ENCODE measurements at places on chromosomes 5 and 9.

DNA sequence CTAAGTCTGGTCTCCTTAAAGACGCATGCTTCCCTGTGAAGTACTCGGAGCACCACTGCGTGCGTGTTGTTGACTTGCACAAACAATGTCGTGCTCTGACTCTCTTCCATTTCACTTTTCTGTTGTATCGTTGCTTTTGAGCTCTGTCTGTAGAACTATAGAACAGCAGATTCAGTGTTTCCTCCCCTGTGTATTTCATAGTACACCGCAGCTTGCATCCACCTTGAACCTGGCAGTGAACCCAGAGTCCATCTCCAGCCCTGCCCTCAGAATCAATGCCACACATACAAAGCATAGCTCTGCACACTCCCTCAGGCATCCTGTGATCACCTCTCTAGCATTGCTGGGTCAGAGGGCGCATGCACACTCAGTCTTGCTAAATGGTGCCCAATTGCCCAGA lies 37.2 kb upstream of the ADAMTS2 start:
- peak; percentile 36 for DNase-seq

DNA sequence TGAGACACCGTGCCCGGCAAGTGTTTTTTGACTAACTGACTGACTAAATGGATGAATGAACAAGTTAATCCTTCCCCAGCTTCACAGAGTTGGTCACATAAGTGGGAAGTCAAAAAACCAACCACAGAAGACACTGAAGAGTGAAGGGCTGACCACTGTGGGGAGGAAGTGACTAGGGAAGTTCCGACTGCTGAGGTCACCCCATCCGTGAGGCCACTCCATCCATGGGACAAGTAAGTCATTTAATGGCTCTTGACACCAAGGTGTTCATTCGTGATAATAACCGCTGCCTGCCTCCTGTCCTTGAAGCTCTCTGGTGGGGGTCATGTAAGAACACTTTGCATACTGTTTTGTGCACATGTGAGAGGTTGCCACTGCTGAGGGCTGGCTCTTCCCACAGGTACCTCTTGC lies 22.2 kb upstream of the CXCL14 start:
- DNase-seq = no peak

DNA sequence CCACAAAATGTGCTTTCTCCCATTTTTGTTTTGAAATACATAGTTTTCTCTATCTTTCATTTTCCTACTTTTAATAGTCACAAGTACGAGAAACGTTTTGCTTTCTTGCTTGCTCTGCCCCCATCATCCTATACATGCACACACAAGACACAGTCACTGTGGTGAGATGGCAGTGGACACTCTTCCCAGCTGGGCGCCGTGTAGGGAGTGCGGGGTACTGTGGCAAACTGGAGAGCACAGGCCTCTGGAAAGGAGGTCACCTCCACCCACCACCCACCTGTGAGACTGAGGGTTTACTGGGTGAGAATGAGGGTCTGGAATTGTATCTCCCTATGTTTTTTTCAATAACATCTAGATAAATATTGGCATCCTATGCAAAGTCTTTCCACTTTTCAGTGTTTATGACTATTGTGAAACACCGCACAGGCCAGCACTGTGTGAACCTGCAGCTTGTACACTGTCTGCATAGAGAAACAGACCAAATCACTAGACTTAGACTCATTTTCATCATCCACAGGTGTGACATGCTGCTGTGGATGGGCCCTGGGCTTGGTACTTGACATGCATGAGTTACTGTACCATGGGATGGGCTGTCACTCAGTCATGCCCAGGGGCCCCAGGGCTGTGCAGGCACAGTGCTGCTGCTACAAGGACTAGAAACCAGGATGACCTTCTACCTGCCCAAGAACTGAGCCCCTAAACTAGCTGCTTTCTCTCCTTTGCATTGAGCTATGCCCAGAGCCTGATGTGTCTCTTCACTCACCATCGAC lies 118.1 kb upstream of the LMX1B start:
- DNase-seq = no peak

DNA sequence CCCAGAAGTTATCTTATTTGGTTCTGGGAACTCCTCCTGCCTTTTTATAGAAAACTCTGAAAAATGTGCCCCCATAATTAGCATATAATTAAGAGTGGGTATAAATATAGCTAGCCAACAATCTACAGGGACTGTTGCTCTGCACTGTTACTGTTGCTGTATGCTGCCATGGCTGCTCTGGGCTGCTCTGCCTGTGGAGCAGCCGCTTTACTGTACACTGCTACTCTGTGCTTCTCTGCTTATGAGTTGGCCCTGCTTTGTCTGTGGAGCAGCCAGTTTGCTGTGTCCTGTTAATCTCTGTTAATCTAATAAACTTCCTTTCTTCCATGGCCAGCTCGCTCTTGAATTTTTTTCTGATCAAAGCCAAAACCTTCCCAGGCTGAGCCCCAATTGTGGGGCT lies 2244.0 kb upstream of the ACO1 start:
- no peak for DNase-seq

DNA sequence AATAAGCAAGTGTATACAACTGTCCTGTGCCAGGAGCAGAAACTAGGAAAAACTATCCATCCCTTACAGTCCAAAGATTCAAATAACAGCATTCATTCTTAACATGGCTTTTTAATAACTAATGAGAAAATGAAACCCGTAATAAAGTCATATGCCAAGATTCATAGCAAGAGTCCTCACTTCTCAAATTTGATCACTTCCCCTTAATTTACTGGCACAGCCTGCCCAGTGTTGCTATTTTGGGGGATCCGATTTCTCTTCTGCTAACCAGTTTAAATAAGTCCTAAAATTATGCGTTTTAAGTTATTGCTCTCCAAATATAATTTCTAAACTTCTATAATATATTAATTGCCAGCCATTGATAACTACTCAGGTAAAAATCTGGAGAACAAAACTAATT lies 177.0 kb upstream of the PTGER4 start:
- no peak for DNase-seq

GRCh38 chr5:153223376-153223775 lies 267.1 kb upstream of the GRIA1 start:
- DNase-seq = no peak

- no peak for DNase-seq
Measured at GRCh38 chr9:78252616-78253015, 16.7 kb downstream of the CEP78 start.

DNA sequence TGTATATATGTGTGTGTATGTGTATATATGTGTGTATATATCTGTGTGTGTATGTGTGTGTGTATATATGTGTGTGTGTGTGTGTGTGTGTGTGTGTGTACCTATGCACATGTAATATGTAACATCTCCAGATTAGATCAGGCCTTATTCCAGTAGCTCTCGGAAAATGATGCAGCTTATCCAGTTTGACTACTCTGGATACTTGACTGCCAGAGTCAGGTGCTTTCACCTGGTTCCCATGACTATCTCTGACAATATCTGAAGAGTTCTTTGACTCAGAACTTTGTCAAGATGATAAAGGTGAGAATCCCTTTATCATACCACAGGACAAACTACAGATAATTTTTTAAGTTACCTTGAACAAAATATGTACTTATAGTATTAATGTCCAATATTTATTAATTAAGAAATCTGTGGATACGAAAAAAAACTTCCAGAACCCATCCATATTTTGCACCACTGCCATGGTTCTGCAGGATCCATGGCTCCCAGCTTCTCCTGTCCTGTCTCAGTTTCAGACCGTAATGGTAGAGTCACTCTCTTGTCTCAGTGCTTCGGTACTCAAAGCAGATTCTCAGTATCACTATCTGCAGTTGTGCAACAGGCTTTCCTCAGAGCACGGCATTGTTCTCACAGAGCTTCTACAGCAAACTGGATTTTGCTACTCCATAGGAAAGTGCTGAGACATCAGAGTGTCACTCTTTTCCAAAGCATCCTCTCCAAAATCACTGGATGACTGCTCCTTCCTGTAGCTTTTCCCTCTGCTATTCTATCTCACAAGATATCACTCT lies 164.4 kb upstream of the SLC12A2 start:
- no peak for DNase-seq

GRCh38 chr5:160081495-160081894 lies 37.8 kb downstream of the PWWP2A start:
- DNase-seq = no peak

DNA sequence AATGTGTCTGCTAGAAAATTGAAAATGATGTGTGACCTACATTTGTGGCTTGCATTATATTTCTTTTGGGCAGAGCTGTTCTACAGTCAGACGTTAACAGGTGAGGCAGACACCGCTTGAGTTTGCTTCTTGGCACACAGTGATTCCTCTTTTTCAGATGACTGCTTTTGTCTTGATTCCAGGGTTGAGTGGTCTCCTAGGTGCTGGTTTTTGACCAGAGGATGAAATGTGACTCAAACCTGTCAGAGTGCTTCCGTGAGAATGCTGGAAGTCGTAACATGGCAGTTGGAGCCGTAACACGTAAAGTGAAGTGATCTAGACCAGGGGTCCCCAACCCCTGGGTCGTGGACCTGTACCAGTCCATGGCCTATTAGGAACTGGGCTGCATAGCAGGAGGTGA lies 28.3 kb upstream of the NDFIP1 start:
- DNase-seq = no peak

DNA sequence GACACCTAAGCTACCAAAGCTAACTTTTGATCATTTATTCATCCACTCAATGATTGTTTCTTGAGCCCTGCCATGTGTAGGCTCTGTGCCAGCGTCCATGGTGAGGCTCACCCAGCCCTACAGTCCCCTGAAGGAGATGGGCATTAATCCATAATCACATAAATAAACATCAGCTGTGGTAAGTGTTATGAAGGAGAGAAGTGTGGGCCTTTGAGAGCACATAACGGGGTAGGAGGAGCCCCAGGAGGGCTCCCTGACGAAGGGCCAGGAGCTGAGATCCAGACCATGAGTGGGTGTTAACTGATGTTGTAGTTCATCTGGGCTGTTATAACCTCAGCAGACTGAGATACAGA lies 53.9 kb upstream of the AFAP1L1 start:
- no peak for DNase-seq

GRCh38 chr5:67998709-67999261 lies 216.8 kb upstream of the PIK3R1 start:
- DNase-seq = peak; percentile 74

- no peak for DNase-seq
Measured at GRCh38 chr5:123659011-123659410, 147.0 kb downstream of the CSNK1G3 start.

GRCh38 chr5:114363837-114364236 lies 2.0 kb downstream of the KCNN2 start:
- peak; percentile 72 for DNase-seq

GRCh38 chr9:116873937-116874914 lies 187.1 kb downstream of the TRIM32 start:
- no peak for DNase-seq

DNA sequence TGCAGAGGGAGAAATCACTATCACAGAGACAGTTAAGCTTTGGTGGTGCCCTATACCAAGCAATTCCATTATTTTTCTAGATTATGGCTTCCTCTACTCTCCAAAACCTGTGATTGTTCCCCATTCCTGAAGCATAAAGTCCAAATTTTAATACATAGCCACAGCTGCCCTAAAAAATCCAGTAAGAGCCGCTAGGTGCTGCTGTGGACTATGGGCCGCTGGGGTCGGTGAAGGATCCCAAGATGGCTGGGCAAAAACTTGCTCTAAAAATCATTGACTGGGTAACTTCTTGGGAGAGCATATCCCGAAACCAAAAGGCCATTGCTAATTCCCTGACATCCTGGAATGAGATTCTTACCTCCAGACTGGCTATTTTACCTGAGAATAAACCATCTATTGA lies 245.3 kb downstream of the NFIB start:
- DNase-seq = no peak

DNA sequence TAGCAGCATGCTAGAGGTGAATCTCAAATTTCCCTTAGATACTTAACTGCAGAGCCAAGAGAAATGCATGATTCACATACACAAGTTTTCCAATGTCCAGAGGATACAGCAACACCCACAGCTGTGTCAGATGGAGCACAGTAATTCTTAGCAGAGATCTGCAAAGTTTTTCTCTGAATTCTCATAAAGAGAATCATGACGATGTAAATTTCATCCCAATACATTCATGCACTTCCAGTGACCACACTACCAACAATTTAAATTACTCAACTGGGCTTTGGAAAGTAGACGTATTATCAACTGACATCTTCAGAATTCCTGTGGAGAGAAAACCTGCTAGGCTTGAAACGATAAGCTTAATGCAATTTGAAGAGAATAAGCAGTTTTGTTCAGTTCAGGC lies 378.8 kb upstream of the TLE4 start:
- peak; percentile 73 for DNase-seq

GRCh38 chr5:150254774-150255173 lies 34.8 kb downstream of the CAMK2A start:
- no peak for DNase-seq

- peak; percentile 79 for DNase-seq
Measured at GRCh38 chr5:132274050-132274792, 16.7 kb downstream of the PDLIM4 start.

DNA sequence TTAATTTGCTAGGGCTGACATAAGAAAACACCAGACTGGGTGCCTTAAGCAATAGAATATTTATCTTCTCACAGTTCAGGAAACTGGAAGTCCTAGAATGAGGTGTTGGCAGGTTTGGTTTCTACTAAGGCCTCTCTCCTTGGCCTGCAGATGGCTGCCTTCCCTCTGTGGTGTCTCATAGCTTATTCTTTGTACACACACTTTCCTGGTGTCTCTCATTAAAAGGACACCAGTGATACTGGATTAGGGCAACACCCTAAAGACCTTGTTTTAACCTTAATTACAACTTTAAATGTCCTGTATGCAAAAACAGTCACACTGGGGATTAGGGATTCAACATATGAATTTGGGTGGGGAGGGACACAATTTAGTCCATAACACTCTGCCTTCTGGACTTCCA lies 25.1 kb downstream of the NUTM2F start:
- DNase-seq = no peak

- no peak for DNase-seq
Measured at GRCh38 chr9:38371495-38371894, 21.0 kb upstream of the ALDH1B1 start.

- no peak for DNase-seq
Measured at GRCh38 chr5:126954981-126955380, 75.4 kb downstream of the MARCHF3 start.

DNA sequence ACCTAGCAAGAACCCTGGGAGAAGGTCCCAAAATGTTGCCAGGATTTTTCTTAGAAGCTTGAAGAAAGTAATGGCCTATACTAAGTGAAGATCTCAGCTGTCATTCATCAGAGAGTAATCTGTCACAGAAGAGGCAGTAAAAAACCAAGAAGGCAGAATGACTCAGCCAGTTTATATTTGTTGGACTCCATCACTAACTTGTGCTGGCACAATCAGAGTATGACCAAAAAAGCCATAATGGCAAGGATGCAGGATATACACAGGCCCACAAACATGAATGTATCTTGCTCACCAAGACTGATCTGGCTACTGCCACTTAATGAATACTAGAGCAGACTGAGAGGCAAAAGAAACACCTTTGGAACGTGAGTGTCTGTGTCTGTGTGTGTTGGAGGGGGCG lies 104.0 kb upstream of the POU5F2 start:
- no peak for DNase-seq

DNA sequence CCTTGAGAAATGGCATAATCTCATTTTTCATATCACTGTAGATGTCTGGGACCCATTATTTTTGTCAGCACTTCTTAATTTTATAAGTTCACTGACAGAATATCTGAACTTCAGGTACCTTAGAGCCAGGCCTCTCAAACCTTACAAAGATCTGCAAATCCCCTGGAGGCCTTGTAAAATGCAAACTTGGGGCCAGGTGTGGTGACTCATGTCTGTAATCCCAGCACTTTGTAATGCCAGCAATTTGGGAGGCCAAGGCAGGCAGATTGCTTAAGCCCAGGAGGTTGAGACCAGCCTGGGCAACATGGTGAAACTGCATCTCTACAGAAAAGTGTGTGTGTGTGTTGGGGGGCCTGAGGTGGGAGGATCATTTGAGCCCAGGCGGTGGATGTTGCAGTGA lies 30.8 kb downstream of the RASGRF2 start:
- DNase-seq = no peak

All from osteoblast (primary cell).